ENCODE measurements at places on chromosomes 7 and 10.
A peak's percentile ranks its signal among the peaks of the same experiment; 100 is the strongest.

DNA sequence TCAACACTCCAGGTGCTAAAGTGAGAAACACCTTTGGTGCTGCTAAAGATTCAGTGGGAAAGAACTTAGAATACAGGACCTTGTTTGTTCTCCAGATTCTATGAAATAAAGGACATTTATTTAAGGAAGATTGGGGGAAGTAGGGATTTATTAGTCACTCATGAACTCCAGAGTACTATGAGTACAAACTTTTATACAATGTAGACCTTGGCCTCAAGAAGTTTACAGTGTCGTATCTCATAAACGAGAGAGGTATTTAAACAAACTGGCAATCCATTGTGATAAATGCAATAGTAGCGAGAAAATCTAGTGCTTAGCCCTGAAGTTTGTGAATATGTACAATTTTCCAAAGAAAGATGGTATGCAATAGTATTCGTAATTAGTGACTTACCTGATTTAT is 59.1 kb downstream of the TES start:
- no peak for DNase-seq

DNA sequence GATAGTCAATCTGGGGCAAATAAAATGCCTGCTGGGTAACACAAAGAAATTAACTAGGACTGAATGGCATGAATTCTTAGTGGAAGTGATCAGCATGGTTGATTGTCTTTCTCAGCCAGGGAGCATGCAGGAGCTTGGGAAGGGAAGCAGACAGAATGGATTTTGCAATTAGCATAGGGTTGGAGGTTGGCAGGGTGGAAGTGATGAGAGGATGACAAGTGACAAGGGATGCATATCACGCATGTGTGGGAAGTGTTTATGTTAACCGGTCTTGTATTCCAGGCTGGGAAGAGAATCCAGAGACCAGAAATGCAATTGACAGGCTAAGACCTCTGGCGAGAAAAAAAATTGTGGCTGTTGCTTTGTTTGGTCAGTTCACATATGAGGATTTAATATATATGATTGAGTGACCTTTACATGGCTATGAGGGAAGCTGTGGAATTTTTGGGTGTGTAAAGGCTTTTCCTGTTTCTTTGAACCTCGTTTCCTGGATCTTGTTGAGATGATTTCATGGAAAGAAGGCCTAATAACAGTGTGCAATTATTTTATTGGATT is 8.3 kb downstream of the MDFIC start:
- peak; percentile 41 for DNase-seq

- no peak for DNase-seq
Observed at GRCh38 chr7:128351296-128352152, 7.8 kb upstream of the RBM28 start.

- DNase-seq, result no peak
Observed at GRCh38 chr10:34825414-34825813, 10.3 kb upstream of the PARD3 start.

- no peak for DNase-seq
Observed at GRCh38 chr7:158130023-158130409, 457.6 kb downstream of the PTPRN2 start.

DNA sequence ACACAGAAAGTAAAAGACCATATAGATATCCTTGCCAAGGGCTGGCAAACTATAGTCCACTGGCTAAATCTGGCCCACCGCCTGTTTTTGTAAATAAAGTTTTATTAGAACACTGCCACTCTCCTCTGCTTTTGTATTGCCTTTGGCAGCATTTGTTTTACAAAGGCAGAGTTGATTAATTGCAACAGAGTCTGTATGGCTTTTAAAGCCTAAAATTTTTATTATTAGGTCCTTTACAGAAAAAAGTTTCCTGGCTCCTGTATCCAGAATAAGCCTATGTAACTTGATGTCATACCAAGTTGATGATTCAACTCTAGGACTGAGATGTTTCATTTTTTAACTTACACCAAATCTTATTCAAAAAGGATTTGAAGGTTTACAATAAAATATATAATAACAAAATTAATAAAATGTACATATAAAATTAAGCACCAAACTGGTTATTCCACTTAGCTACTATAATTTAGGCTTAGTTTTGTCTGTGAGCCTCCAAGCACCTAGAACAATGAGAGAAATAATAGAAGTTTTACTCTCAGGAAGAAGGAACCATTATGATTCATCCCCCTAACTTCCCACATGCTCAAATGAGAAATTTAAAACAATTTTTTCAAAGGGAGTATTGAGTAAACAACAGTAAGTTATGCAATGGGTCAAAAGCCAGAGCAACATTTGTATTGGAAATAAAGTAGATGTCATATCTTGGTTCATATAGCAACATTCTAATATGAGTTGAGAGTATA is 31.9 kb downstream of the CPED1 start:
- no peak for DNase-seq

DNA sequence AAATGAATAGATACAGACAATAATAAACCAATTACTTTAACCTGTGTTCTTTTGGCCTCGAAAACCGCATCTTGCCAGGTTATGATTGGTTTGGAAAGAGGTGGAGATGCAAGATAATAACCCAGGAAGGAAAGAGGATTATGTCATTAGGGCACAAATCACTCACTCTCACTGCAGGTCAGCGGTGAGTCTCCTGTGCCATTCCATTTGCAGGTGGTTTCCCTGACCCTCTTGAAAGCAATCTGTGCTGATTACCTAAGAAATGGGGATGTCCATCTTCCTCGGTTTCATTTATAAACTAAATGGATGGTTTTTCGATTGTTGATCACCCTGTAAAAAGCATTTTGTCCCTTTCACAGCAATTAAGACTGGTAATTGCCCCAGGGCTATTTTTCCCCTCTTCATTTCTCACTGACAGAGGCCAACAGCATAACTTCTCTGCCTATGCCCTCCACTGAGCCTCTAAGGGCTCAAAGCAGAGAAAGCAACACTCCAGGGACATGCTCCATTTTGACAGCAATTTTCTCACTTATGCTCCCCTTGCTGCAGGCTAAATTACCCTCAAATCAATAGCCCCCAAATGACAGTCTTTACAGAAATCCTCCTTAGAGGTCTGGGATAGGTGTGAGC is 257.5 kb downstream of the IPMK start:
- no peak for DNase-seq

DNA sequence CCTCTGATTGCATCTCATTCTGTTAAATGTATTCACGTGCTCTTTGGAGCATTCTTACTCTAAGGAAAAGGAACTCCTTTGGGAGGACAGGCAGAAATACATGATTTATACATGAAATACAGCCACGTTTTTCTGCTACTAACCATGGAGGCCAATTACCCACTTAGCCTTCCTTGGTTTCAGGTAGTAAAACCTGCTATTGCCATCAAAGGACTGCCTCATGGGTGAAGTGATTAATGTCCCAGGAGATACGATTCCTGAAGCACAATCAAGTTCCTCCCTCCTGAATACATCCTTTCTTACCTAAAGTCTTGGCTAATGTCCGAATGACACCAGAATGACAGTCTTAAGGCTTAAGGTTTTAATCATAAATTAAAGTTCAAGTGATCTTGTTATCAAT is 58.5 kb upstream of the PIK3CG start:
- DNase-seq, result no peak

- no peak for DNase-seq
Observed at GRCh38 chr7:125695626-125696025, 766.0 kb upstream of the POT1 start.

DNA sequence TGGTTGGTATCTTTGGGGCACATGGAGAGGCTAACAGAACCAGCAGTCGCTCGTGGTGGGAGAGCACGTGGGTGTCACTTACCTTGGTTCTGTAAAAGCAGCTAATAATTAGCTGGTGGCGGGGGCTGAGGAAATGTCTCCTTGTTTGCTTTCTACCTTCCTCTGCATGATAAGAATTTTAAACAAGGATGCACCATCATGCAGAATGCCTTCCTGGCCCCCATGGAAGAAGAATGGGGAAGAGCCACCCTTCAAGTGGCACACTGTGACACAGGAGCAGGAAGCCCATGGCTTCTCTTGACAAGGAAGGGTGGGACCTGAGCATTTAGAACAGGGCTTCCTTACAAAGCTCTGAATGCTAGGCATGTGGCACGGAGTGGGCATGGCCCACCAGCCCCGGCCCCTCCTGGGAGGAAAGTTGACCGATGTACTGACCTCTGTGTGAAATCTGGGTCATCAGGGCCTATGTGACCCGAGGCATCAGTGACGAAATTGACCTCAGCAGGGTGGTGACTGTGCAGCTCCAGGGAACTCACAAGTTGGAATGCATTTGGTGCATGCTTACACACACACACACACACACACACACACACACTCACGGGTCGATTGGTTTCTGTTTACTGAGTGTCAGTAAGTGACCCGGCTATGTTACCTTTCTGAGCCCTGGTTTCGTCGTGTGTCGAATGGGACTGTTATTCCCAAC is 116.9 kb upstream of the ANLN start:
- no peak for DNase-seq

DNA sequence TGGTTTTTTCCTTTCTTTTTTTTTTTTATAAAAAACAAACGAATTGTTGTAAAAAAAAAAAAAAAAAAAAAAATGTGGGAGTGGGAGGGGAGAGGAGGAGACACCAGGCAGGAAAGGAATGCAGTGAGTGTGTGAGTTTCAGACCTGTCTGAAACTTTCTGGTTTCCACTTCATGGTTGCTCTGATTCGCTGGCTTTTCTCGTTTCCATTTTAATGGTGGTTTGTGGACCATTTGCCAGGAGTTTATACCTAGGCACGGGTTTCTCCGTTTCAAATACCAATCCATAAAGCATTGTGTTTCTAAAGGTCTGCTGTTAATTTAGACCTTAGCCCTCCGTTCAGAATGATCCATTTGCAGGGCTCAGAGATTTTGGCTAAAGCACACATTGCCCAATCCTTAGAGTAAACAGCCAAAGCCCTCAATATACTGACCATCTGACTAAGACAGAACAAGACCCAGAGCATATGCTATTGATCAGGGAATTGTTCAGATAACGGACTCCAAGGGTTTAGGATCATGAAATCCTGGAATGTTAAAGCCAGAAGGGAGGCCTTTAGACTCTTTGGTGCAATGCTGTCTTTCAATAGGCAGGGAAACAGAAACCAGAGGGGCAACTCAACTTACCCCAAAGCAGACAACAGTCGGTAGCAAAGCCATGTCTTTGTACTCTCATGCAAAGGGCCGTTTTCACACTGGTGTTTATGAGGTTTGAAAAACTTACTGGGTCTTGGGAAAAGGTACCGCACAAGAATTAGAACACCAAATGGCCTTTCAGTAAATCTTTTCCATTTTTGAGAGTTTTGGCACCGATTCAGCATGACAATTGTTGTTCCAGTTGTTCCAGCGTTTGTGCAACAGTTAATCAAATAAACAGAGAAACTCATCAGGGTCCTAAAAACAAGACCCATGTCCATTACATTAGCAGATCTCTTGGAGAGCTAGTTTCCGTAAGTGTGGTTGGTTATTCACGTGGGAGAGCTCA is 94.3 kb upstream of the AGBL3 start:
- no peak for DNase-seq

DNA sequence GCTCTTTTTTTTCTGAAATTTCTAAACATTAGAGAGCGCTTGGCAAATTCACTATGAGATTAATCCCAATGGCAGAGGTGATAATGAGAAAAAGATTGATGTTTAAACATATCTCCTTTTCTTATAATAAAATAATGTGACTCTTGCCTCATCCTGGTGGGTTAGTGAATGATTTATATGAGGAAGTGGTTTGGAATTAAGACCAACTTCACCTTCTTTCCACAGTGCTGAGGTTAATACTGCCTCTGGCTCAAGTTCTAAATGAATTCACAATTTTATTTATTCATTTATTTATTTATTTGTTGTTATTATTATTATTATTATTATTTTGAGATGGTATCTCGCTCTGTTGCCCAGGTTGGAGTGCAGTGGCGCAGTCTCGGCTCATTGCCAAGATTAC is 40.5 kb upstream of the ADO start:
- DNase-seq, result no peak

- no peak for DNase-seq
Observed at GRCh38 chr7:13414181-13414580, 575.3 kb downstream of the ETV1 start.

GRCh38 chr7:101410743-101411507 is 48.2 kb downstream of the COL26A1 start:
- peak; percentile 80 for DNase-seq

- DNase-seq, result no peak
Observed at GRCh38 chr10:63261496-63261895, 128.4 kb downstream of the NRBF2 start.

- DNase-seq, result no peak
Observed at GRCh38 chr10:29554660-29555059, 80.1 kb downstream of the SVIL start.

DNA sequence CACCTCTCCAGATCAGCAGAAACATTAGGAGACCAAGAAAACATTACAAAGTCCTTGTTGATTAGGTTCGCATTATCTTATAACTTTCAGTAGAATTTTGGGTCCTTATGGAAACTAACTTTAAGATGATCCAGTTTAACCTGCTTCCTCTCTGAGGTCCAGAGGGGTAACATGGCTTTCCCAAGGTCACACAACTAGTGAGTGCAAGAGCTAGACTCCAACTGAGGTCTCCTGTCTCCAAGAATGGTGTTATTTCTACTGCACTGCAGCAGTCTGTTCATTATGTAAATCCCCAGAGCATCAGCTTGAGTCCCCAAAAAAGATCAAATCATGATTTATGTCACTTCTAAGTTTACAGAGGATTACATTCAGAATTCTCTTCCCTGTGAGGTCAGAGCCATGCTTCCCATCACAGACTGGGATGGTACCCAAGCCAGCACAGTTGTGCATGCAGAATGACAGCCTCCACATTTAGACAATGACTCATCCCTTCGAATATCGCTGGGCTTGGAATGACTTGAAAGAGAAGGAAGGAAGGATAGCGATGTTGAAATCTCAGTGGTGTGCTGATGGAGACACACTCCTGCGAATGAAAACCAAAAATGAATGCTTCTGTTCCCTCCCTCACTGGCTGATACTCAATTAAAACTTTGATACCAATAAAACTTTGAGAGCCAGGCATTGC is 163.1 kb upstream of the PLXNA4 start:
- DNase-seq, result no peak

DNA sequence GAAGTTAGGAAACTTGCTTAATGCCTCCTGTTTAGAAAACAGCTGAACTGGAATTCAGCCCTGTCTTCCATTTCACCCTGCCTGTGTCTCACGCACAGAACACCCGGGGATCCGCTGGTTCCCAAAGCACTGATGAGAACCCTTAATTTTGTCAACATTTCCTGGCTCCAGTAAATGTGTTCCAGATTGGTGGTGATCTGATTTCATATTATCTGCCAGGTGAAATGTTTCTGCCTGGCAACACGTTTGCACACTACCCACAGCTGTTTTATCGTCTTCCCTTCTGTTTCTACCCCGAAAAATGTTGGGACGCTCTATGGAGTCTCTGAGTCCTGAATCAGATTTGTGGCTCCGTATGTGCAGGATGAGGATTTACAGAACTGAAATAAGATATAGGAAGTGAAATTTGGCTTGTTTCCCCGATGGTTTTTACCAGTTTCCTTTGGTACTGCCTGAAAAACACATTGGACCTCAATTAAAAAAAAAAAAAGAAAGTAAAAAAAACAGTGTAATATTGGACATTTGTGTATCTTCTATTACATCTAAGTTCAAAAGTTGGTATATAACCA is 29.0 kb downstream of the MRC1 start:
- no peak for DNase-seq

GRCh38 chr10:70131560-70131937 is 1.1 kb downstream of the AIFM2 start:
- DNase-seq, result no peak

Data from neuronal stem cell (in vitro differentiated cells).